ENCODE measurements at places on chromosomes 3 and 15. TPM values are rescaled to one million over a fixed set of nuclear protein-coding genes. Genes with fewer than 3 reads are reported as not detected.

GRCh38 chr3:167773584-167773983 lies 38.1 kb downstream of the SERPINI1 start:
- DNase-seq: no peak

DNA sequence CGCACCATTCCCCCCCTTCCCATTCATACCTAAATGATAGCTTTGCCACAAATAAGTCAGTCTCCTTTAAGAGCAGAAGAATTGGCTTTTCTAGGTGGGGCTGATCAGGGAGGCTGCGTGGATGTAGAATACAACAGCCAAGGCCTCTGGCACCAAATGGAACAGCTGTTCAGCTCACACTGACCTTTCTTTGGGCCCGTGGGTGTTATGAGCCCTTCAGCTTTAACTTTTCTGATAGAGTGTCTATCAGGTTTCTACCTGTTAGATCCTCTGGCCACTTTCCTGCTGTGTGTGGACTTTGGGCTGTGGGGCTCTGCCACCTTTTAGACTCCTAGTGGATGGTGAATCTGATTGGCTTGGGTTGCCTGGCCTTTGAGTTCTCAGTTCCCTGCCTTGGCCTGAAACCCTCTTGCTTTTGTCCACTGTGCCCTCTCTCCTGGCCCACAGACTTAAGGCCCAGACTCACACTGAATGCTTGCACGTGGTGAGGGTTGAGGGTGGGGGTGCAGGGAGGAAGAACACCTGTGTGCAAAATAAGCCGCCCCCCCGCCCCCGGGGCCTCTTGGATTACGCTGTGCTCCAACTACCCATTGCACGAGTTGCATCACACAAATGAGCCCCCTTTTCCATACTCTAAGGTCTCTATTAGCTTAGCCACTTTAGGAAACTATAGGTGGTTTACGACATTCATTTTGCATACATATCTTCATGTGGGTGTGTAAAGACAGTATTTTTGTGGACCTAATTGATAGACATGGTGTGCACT lies 1.3 kb upstream of the RFX7 start:
- peak; percentile 59 for DNase-seq

- DNase-seq: no peak
These were observed 53.7 kb downstream of the NR1I2 start for GRCh38 chr3:119835556-119835955.

DNA sequence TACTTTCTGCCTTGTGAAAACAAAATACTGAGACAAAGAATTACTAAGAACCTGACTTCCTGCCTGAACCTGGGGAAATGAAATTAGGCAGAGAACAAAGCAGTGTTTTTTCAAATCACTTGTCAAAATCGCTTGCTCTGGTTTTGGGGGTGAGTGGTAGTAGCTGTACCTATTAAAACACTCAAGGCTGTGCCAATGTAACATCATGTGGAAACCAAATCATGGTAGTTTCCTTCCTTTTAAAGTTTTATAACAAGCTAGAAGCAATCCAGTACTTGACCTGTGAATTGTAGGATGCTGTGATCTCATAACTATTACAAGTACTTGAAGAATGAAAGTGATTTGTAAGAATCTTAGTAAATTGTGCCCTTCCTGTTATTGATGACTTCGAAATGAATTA lies 6.7 kb downstream of the CMTM8 start:
- DNase-seq: no peak

DNA sequence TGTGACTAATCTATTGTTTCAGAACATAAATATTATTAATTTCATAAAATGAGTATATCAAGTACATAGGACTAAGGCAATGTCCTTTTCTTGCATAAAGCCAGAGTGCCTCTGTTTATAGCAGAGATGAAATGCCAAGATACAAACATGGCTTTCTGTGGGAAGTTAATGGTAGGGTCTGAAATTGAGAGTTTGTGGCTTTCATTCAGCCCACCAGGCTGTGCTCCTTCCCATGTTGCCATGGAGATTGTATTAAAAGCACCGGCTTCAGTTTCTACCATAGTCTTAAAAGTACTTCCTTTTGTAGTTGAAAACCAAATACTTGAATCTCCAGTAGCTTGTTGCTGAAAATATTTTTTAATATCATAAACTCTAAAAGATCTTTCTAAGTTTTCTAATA lies 114.0 kb downstream of the LRRC28 start:
- DNase-seq: no peak

DNA sequence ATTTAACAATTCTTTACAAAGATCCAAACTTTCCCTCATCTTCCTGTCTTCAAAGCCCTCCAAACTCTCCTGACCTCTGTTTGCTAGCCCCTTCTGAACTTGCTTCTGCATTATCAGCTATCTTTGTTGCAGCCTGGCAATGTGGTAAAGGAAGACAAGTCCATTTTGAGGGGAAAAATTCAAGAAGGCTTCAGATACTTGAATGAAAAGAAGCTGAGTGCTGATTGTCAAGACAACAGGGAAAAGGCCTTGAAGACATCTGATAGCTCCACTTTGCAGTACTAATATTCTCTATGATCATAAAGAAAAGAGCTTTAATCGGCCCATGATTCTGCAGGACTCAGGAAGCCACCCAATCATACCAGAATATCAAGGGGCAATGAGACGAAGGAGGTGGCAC lies 91.8 kb downstream of the LMLN start:
- DNase-seq: no peak

DNA sequence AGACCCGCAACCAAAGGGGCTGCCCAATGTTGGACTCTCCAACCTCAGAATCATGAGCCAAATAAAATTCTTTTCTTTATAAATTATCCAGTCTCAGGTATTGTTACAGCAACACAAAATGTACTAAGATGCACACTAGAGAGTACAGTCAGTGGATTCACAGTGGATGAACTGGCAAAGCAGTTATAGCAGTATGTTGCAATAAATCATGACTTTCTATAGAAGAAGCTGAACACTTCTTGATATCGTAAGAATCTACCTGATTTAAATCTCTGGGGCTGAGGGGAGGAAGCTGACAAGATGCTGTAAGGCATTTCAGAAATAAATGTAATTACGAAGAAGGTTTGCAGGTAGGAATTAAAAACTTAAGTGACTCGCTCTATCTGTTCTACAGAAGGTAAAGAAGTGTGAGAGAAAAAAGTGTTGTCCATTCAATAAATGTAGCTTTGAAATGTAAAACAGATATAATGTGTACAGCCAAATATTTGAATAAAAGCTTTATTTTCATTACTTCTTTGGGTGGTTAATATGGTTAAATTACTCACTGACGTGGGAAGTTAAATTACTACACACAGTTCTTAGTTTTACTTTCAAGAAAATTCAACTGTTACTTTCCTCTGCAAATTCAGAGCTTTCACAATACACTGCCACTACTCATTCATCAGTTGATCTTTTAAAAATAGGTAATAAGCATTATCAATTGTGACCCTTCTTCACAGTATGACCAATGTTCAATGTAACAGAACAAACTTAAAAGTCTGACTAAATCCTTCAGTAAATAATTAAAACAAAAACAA lies 439.1 kb downstream of the SHQ1 start:
- no peak for DNase-seq

DNA sequence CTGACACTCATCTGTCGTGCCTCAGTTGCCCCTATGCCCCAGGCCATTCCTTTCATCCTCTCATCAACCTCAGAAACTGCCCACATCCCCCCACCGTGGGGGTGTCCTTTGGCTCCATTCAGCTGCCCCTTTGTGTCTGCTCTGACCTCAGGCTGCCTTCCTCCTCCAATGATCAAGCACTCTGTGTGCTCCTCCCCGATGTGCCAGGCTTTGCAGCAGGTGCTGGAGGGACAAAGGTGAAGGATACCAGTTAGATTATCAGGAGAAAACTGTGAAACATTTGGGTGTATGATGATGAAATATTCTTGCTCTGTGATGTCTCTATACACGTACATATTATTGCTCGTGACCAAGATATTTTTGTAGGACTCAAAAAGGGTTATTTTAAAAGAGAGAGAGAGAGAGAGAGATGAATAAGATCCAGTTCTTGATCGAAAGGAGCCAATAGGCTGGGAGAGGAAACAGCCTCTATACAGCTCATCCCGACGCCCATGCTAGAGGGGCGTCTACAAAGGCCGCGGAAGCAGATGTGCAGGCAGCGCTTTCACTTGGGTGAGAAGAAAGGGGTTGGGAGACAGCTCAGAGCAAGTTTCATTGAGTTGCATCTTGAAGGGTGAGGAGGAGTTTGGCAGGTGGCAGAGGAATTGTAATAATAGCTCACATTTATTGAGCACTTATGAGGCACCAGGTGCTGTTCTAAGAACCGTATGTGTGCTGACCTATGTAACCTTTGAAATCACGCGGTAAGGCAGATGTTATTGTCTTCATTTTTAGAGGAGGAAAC lies 28.3 kb upstream of the ADCY5 start:
- DNase-seq: no peak

- DNase-seq: peak; percentile 96
These were observed 45.2 kb downstream of the ATP2B2 start for GRCh38 chr3:10459954-10460754.

DNA sequence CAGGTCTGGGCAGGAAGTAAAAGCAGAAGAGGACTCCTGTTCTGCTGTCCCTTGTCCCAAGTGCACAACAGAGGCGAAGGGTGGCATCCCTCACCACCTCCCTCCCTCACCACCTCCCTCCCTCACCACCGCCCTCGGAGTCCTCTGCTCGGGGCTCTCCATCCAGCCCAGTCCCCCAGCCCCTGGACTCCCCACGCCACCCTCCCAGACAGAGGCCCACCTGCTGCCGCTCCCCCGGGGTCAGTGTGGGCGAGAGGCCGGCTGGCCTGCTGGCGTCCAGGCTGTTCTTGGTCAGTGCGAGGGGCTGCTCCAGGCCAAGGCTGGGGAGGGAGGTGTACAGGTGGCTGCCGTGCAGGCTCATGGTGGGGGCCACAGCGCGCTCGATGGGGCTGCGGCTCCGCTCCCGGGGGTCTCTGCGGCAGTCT lies 79.1 kb downstream of the VGLL4 start:
- peak; percentile 11 for DNase-seq

DNA sequence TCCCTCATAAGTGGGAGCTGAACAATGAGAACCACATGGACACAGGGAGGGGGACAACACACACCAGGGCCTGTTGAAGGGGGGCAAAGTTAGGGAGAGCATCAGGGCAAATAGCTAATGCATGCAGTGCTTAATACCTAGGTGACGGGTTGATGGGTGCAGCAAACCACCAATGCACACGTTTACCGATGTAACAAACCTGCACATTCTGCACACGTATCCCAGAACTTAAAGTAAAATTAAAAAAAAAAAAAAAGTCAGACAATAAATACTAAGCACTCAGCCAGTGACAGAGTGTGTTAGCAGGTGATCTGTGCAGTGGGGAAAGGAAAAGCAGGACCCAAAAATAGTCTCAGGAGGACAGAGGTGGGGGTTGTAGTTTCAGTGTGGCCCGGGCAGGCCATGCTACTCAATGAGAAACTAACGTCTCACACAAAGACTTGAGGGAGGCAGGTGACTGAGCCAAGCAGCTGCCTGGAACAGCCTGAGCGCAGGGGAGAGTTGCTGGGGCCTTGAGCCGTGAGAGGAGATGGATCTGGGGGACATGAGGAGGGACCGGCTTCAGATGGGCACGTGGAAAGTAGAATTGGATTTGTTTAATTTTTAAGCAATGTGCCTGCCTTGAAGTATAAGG lies 18.4 kb downstream of the ANKDD1A start:
- no peak for DNase-seq

DNA sequence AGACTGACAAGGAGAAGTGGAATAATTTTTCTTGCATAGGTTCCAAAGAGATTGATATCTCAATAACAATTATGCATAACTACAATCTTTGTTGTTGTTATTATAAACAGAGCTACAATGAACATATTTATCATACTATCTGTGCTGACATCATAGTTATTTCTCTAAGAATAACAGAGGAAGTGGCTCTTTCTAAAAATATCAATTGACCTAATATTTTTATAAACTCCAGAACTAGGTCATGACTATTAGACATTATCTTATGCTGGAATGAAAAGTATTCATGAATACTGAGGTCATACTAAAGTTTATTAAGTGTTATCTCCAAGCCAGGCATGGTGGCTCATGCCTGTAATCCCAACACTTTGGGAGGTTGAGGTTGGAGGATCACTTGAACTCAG lies 114.1 kb downstream of the DCLK3 start:
- DNase-seq: no peak

ARL8B gene
- total RNA-seq: 90.8 TPM

PLS1 gene
- total RNA-seq: 1.1 TPM

PHLDB2 gene
- 107 TPM for total RNA-seq

ECE2 gene
- not detected for total RNA-seq

All from osteoblast (primary cell).